Heart left ventricle (tissue), 16 donors: ENCODE measurements at places on chromosomes 13 and 19. TPM values are rescaled to one million over a fixed set of nuclear protein-coding genes. Genes with fewer than 3 reads are reported as not detected.

The NLRP9 gene
- not detected for total RNA-seq

The SLC10A2 gene
- total RNA-seq = not detected

The CBARP gene
- total RNA-seq = 2.0 TPM

The NXNL1 gene
- total RNA-seq = 0.32 TPM

The PRX gene
- total RNA-seq = 2.5 TPM

The IL4I1 gene
- not detected for total RNA-seq

The IGLON5 gene
- total RNA-seq = not detected

The ZNF285 gene
- total RNA-seq = 4.6 TPM

The CBY2 gene
- not detected for total RNA-seq

The THSD1 gene
- 6.4 TPM for total RNA-seq

The CEACAM16 gene
- total RNA-seq = not detected

The CYP2A6 gene
- total RNA-seq = not detected

The ING1 gene
- total RNA-seq = 7.3 TPM

The KCNRG gene
- not detected for total RNA-seq

The TPM4 gene
- total RNA-seq = 94.6 TPM

The OVOL3 gene
- not detected for total RNA-seq

The SHISA2 gene
- total RNA-seq = 0.54 TPM

The ZNF229 gene
- total RNA-seq = 7.0 TPM

The SLC46A3 gene
- total RNA-seq = 18.1 TPM

The CCDC70 gene
- not detected for total RNA-seq

The HS6ST3 gene
- total RNA-seq = 5.2 TPM

The IL11 gene
- total RNA-seq = not detected

The SCAF1 gene
- 30.8 TPM for total RNA-seq

The NUP58 gene
- total RNA-seq = 23.0 TPM

The DCUN1D2 gene
- total RNA-seq = 203 TPM

The CLDN10 gene
- total RNA-seq = not detected

The CYP2S1 gene
- total RNA-seq = 0.24 TPM

The OR7C1 gene
- not detected for total RNA-seq

The LILRA6 gene
- total RNA-seq = 0.52 TPM

The POP4 gene
- total RNA-seq = 41.2 TPM

The ICAM4 gene
- 1.1 TPM for total RNA-seq

The SIGLEC6 gene
- total RNA-seq = 0.40 TPM

The ZNF816 gene
- 7.0 TPM for total RNA-seq
